ENCODE measurements at places on chromosomes 13 and 19.

DNA sequence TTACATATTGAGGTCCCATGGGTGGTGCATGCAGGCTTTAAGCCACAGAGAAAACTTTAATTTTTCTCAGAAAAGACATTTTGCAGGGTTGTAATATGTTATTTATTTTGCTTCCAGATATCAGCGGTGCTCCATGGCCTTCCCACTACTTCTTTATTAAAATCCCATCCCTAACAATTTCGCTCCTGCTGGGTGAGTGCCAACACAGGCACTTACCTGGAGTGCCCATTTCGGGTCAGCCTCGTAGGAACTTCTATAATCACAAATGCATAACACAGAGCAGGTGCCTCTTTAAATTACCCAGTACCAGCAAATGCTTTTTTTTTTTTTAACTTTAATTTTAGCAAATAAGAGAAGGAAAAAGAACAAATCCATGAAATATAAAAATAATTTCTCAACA is 86.4 kb downstream of the EFNB2 start:
- no peak for DNase-seq

DNA sequence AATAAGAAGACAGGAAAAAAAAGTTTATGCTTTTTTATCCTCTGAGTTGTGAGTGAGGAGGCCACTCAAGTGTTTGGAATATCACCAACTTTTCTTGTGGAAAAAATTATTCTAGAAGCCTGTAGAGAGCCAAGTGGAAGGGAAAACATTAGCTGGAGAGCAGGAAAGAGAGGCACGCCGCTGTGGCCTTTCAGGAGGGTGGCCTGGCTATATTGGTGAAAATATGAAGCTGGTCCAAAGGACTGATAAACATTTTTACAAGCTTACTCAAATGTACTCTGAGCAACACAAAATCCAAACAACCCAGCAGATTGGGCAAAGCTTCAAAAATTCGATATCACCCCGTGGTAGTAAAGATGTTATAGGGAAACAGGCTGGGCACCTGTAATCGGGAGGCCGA is 2.3 kb upstream of the EIF3G start:
- no peak for DNase-seq

DNA sequence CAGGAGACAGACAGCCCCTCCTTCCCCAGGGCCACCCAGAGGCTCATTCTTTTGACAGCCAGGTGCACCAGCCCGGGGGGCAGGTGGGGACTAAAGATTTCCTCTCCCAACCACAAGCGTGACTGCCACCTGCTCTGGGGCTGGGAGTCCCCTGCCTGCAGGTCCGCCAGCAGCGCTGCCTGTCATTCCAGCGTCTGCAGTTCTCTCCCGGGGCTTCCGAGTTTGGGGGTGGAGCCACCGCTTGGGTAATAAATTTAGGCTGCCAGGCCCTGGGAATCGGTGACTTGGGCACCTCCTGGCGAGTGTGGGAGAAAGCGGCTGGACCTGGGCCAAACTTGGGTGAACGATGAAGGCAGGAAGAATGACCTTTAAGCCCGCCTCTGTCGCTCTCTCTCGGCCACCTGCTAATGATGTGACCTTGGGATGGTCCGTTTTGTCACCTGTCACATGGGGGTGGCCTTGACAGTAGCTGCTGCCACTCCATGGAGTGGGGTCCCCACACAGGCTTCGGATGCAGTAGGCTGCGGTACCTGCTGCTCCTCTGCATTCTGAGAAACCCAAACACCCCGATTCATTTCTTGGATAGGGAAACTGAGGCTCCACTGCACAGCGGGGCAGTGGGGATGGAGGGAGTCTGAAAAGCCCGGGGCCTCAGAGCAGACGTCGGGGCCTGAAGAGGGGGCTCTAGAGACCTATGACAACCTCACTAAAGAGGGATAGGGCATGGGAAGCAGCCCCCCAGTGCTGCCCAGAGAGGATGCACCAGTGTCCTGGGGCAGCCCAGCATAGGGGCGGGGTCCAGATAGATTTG is 12.8 kb downstream of the FUT6 start:
- peak; percentile 45 for DNase-seq

DNA sequence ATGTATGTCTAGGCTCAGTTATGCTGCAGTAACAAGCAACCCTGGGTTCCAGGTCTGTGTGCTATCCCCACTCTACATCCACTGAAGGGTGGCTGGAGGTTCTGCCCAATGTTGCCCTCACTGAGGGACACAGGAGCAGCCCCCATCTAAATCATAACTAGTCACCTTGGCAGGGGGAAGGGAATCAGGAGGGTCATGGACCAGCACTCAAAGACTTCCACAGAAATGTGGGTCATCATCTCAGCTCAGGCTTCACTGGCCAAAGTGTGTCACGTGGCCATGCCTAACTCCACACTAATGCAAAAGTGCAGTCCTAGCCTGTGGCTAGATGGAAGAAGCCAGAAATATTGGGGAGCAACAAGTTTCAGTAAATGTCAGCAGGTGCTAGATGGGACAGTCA is 137.3 kb upstream of the ZNF507 start:
- DNase-seq = no peak

DNA sequence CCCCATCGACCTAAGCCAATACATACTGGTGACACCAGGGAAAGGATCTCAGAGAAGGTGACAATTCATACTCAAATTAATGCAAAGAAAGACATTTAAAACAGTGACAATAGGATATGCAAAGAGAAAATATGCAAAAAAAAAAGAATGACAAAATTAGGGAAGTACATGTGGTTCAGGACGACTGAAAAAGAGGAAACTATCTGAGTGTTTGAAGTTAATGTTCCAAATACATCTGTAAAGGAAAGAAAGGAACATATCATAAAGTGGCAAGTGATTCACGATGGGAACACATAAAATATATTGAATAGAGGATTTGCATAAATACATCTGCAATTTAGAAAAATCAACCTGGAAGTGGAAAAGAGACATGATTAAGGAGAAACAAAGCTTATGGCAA is 441.4 kb downstream of the SLITRK5 start:
- DNase-seq = no peak

GRCh38 chr19:10044390-10044789 is 31.1 kb downstream of the RDH8 start:
- no peak for DNase-seq

DNA sequence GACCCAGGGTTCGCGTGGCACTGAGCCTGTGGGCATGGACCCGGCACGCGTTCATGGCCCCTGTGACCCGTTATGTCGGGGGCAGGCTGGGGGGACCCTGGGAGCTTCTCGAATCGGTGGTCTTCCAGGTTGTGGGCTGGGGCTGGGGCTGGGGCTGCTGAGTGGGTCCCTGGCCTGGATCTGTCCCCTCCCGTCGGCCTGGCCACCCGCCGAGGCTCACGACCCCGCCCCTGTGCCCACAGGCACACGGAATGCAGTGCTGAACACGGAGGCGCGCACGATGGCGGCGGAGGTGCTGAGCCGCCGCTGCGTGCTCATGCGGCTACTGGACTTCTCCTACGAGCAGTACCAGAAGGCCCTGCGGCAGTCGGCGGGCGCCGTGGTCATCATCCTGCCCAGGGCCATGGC is 6.5 kb downstream of the NCLN start:
- DNase-seq = no peak

- DNase-seq = peak; percentile 2
Measured at GRCh38 chr13:69856331-69856730, 251.3 kb upstream of the ATXN8OS start.

GRCh38 chr19:45667620-45668341 is at the start of gene GIPR:
Gene GIPR, plus strand, starts transcription at chr19:45668221. Its CDS starts 1,300 bp downstream, at chr19:45669521.
- peak; percentile 91 for DNase-seq

DNA sequence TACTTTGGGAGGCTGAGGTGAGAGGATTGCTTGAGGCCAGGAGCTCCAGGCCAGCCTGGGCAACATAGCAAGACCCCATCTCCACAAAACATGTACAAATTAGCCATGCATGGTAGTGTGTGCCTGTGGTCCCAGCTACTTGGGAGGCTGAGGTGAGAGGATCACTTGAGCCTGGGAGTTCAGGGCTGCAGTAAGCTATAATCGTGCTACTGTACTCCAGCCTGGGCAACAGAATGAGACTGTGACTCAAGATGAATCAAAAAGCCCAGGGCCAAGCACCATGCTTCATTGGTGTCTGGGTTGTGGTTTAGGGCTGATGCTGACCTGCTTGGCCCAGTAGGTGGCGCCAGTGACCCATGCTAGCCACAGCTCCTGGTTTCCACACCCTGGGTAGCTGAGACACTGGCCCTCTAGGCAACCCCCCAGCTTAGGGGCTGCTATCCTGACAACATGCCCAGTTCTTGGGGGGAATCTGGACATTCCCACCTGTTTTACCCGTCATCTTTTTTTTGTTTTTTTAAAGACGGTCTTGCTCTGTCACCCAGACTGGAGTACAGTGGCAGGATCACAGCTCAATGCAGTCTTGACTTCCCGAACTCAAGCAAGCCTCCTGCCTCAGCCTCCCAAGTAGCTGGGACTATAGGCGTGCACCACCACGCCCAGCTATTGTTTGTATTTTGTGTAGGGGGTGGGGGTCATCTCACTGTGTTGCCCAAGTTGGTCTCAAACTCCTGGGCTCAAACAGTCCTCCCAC is 5.5 kb downstream of the CCDC124 start:
- peak; percentile 94 for DNase-seq

- no peak for DNase-seq
Measured at GRCh38 chr13:94827566-94827965, 115.2 kb upstream of the SOX21 start.

DNA sequence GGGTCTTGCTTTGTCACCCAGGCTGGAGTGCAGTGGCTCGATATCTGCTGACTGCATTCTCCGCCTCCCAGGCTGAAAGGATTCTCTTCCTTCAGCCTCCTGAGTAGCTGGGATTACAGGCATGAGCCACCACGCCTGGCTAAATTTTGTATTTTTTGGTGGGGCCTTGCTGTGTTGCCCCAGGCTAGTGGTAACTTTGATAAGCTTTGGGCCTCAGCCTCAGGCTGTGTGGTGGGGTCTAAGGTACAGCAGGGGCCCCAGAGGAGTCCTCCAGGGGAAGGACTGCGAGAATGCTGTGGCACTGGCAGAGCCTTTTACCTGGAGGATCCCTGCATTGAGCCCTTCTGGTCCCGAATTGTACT is 7.2 kb downstream of the DOT1L start:
- DNase-seq = no peak

DNA sequence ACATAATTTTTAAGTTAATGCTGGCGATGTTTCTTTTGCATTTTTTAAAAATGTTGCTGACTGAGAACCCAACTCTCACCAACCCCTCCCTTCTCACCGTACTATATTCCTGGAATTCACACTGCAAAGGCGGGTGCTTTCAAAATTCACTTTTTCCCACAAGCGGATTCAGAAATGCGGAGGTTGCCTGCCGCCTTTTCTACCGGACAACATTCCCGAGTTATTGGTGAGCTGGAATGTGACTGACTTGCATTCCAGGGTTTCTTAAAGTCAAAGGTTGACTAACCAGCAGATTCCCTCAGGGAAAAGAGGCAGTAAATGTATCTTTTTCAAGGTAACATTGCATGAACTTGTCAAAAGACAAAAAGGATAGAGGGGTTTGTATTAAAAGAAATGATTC is 113.3 kb downstream of the RAB20 start:
- peak; percentile 91 for DNase-seq

DNA sequence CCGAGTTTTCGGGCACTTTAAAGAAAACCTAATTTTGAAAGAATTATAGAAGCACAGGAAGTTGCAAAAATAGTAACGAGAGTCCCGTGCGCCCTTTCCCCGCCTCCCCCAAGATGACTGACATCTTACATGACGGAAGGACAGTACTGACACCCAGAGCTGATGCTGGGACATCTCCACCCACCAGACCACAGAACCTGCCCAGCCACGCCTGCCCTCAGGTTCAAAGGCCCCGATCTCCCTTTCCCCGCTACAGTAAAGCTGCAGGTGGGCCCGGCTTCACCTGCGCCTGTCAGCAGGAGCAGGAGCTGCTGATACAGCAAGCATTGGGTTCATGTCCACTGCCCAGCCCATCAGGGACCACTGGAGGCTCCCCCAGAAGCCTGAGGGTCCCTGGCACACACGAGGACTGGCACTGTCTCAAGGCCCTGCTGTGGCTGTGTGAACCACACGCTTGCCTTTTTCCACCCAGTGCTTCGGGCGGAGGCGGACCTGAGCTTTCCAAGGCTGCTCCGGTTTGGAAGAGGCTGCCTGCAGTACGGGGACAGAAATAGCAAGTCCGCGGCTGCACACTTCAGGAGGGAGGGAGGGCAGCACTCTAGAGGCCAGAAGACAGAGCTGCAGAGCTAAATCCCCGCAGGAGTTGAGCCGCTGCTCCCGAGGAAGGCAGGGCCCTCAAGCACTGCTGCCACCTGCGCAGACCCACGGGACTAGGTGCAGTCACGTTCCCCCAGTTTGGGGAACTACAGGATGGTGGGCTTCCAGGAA is 8.7 kb downstream of the MAP2K2 start:
- DNase-seq = no peak

DNA sequence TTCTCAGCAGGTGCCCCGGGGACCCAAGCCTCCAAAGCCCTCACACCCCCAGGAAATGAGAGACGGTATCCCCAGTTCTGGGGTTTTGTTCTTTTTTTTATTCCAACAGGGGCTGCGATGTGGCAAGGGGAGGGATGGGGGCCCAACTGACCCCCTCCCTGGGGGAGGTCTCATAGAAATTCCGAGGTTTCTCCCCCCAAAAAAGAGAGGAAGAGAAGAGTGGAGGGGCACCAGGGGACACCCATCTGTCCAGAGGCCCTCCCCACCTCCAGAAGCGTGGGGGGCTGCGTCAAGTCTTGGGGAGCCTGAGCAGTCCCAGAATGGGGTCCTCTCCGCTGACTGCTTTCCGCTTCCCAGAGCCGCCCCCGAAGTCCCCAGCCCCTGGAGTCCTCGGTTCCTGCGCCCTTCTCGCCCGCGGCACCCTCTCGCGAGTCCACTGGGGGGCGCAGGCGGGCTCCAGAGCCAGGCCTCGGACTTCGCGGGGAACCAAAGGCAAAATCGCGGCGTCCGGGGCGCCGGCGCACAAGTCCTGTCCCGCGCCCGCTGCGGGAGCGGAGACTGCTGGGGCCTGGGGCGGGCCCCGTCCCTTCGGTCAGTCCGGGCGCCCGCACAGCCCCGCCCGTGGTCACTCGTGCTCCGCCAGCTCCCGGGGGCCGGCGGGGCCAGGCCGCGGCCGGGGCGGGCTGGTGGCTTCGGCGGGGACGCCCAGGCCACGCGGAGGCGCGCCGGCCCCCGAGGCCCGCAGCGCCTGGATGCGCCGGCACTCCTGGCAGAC is 4.4 kb upstream of the ATP1A3 start:
- DNase-seq = peak; percentile 58

GRCh38 chr19:40982594-40983101 is 8.4 kb upstream of the CYP2B6 start:
- DNase-seq = peak; percentile 26

GRCh38 chr13:63514886-63515285 is 2099.2 kb upstream of the PCDH20 start:
- no peak for DNase-seq

- no peak for DNase-seq
Measured at GRCh38 chr19:6431891-6432290, 1.7 kb downstream of the SLC25A41 start.

- peak; percentile 64 for DNase-seq
Measured at GRCh38 chr19:12778017-12778904, 2.9 kb upstream of the HOOK2 start.

- DNase-seq = no peak
Measured at GRCh38 chr13:67228916-67229315, 1.2 kb downstream of the PCDH9 start.

GRCh38 chr19:16587833-16588823 is 15.9 kb upstream of the SLC35E1 start:
- peak; percentile 44 for DNase-seq

All from epithelial cell of esophagus (primary cell).